NAMALWA (cell line): ENCODE measurements at places on chromosomes 7 and 10.

GRCh38 chr7:20270867-20271266, 53.7 kb upstream of the MACC1 start:
- DNase-seq, result no peak

DNA sequence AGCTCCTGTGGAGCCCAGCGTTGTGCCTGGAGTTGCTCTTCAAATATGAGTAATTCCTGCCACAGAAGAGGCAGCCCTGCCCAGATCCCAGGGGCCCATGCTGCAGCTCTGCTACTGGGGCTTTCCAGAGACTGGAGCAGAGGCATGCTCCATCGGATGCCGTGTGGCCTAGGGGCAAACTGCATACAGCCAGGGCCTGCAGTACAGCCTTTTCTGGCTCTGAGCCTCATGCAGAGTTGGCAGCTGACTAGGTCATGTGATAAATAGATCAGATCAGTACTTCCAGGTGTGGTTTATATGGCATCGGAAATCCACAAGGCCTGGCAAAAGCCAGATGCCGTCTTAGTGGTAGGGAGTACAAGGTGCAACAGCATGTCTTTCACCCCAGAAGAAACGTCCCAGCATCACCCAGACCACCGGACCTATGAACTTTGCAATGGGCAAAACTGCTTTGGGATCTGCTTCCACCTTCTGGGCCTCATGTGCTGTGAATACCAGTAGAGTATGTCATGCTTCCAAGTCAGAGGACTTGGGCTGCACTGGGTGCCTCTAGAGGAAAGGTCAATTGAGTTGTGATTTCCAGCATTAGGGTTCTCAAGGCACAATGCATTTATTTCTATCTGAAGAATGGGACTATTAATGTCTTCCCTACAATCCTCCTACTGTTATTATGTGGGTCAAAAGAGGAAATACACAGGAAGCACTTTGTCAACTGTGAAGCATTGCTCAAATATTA, 250.7 kb upstream of the ZNF32 start:
- DNase-seq, result no peak

DNA sequence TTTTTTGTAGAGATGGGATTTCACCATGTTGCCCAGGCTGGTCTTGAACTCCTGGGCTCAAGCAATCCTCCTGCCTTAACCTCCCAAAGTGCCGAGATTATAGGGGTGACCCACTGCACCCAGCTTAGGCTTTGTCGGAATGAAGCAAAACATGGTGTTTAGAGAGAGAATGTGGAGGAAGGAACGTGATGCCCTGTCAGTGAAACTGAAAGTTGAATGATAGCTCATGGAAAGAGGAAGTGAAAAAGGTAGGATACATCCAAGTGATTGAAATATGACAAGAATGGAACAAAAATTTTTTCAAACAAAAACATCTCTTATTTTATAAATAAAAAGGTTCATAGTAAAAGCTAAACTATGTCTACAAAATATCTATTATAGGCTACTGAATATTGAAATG, 5.9 kb downstream of the AKAP9 start:
- peak; percentile 68 for DNase-seq

- DNase-seq, result no peak
These were observed 194.2 kb upstream of the SVIL start for GRCh38 chr10:29828956-29829355.

DNA sequence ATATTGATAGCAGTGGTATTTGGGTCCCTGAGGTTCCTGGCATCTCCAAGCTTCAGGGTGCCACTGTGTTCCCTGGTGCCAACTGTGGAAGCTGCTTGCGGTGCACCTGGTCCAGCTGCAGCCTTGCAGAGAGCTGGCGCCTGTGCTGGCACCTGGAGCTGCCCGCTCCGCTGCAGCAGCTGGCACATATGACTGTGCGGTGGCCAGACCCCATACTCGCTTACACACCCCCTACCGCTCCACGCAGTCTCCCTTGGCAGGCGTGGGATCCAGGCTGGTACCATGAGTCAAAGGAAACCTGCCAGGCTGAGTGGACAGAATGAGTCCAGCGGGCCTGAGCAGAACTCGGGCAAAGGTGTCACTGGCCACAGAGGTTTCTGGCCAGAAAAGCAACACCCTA, 89.9 kb upstream of the JAZF1 start:
- no peak for DNase-seq

DNA sequence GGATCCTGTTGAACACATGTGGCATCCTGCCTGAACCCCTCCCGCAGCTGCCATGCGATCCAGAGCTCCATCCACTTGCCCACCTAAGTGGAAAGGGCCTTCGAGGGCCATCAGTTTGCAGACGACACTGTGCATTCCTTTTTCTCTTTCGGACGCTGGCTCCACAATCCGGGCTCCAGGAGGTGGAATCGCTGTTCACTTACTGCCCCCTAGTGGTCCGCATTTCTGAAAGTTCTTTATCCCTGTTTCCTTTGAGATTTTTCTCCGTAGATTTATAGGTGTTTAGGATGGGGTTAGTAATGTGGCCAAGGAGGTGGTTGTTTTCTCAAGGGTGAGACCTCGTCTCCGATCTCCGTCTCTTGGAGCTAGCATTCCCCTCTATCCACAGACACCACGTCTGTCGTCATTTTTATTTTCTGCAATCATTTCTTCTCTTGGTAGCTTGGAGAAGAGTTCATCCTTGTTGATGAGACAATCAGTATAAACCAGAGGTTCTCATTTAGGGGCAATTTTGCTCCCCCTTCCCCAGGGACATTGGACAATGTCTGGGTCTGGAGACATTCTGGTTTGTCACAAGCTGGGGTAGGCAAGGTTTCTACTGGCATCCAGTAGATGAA, 204.6 kb downstream of the ARHGAP21 start:
- DNase-seq, result peak; percentile 38

DNA sequence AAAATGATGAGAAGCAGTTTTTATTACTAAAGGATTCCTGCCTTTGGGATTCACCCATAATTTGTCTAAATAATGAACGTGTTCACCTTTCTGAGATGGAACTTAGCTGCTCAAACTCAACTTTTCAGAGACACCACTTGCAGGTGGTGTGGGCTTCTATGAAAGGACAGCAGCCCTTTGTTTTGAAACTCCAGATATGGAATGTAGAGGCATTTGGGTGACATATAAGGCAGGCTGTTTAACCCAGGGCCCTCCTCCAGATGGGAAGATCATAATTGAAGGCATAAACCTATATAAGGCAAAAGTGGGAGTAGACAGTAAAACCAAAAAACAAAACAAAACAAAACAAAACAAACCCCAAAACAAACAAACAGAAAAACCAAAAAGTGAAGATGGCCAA, 11.9 kb upstream of the HUS1 start:
- peak; percentile 39 for DNase-seq

DNA sequence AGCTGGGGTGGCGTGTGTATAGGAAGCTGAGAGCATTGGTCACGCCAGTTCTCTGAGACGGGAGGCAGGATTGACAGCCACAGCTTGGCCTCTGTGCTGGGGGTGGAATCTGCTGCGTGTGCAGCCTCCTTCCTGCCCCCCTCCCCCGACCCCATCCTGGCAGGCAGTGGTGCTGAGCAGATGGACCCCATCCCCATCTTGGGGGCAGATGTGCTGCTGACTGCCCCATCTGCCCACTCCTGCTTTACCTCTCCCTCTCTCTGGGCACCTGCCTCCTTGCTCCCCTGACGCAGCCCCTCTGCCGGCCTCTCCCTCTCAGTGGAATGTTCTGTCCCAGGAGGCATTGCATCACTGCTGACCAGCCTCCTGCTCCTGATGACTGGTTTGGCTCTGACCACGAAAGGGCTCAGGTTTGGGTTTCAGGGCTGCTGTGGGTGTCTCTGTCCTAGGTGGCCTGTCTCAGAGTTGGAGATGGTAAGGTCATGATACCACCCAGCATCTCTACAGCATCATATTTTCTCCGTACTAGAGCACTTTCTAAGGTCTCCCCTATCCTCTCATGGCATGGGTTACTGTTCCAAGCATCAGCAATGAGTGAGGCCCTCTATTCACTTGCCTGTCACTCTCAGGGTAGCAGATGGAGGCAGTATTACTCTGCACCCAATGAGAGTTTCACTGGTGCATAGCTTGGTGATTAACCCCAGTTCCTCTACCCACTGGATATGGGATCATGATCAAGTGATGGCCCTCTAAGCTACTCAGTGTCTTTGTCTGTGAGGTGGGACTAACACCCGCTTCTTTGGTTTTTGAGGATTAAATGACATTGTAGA, 81.9 kb downstream of the RBM20 start:
- DNase-seq, result no peak

DNA sequence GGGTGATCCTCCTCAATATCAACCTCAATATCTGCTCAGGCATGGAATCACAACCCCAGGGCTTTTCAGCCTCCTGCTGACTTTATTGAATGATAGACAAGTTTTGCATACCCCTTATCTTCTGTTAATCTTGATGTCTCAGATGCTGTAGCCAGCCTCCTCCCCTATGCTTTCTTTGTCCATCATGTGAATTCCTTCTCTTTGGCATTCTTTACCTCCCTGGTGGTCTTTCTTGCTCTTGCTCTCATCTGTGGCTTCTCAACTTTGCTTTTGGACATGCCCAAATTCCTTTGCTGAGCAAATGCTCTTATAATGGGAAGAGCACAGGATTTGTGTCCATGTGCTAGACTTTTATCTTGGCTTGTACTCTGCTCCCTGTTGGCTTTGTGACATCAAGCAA, 73.4 kb upstream of the FAM13C start:
- no peak for DNase-seq

- DNase-seq, result peak; percentile 92
These were observed 47.6 kb downstream of the STEAP1B start for GRCh38 chr7:22452142-22452959.

GRCh38 chr10:33815776-33816175, 481.3 kb upstream of the NRP1 start:
- peak; percentile 28 for DNase-seq

- peak; percentile 83 for DNase-seq
These were observed 815 bp downstream of the CCSER2 start for GRCh38 chr10:84329196-84329611.

DNA sequence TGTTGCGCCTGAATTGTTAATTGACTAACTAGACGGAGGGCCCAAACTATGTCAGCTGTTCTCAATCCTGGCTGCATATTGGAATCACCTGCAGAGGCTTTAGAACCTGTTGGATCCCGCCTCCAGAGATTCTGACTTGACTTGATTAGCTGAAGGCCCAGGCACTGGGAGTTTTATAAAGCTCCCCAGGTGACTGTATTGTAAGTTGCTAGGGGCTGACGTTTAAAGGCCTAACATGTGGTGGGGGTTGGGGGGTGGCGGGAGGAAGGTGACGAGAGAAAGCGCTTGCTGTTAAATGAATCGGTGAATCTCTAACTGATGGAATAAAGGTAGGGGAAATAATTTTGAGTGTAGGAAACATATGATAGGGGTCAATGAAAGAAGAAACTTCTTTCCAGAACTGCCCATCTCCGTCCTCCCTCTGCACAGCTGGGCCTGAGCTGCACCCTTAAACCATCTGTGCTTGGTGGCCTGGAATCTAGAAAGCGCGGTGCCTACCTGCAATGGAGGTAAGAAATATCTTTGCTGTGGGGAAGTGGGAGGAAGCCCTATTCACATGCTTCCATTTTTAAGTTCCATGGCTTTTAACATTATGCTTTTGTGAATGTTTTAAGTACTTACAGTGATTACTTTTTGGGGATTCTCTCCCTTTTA, 225.0 kb upstream of the FAM3C start:
- DNase-seq, result no peak

- no peak for DNase-seq
These were observed 118.5 kb upstream of the DIP2C start for GRCh38 chr10:807958-808353.

DNA sequence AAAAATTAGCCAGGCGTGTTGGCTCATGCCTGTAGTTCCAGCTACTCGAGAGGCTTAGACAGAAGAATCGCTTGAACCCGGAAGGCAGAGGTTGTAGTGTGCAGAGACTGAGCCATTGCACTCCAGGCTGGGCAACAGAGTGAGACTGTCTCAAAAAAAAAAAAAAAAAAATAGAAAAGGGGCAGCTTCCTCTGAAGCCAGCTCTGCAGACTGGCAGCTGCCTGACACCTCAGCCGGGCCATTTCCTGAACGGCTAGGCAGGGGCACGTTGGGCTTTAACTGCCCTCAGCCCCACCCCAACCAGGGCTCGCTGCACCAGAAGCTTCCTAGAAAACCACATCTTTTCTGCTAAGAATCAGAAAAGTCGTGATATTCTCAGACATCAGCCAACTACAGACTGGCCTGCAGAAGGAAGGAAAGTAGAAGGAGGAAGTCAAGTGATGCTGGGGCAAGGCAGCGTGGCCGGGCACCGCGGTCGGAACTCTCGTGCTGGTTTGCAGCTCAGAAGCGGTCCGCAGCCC, 38.0 kb downstream of the PRKAG2 start:
- DNase-seq, result peak; percentile 71

DNA sequence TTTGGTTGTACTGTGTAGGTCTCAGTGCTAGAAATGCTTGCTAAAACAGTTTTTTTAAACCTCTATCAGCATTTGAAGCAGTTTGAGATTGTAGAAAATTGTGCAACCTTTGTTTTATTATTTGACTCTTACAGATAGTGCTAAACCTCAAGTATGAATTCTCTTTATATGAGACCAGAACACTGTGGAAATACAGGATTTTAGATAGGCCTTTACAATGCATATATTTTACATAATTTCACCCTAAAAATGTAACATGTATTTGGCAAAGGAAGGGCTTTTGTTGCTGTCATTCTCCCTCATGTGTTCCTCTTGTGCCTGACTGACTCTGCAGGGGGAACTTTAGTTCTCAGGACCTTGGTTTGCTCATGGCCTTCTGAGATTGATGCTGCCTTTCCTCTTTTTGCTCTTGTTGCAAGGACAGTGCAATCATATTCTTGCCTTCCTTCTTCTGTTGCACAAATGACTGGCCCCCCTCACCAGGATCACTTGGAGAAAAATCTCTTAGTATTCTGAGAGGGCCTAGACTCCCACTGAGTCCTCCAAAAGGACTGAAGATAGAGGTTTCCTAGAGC, 188.7 kb downstream of the PPP1R9A start:
- DNase-seq, result no peak

DNA sequence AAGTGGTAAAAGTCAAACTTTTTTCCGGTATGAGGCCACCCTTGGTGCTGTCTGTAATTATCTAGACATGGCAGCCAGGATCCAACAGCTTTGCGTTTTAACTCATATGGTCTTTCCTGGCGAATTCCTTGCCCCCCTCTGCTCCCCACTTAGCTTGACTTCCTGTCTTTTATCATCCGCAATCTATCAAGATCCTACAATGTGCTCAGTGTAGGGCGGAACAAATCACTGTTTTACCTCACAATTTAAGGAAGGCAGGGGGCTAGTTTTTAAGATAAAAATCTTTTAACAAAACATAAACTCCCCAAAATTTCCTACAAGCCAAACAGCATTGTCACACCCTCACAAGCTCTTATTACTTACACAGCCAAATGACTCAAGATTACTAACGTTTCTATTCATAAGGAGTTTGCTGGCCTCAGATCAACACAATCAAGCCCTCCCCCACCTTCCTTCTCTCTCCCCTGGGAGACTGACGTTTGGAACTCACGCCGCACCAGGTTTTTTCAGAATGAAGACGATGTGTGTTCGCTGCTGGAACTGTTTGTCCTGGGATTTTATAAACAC, 1.3 kb upstream of the CDK14 start:
- peak; percentile 28 for DNase-seq
